ENCODE measurements at places on chromosomes 12 and 14.
A peak's percentile ranks its signal among the peaks of the same experiment; 100 is the strongest.

- no peak for DNase-seq
Measured at GRCh38 chr12:96260231-96260630, 66.1 kb downstream of the ELK3 start.

- DNase-seq, result no peak
Measured at GRCh38 chr12:132422381-132423043, 67.4 kb upstream of the FBRSL1 start.

GRCh38 chr14:71555654-71556559, 376.3 kb upstream of the RGS6 start:
- DNase-seq, result peak; percentile 31

DNA sequence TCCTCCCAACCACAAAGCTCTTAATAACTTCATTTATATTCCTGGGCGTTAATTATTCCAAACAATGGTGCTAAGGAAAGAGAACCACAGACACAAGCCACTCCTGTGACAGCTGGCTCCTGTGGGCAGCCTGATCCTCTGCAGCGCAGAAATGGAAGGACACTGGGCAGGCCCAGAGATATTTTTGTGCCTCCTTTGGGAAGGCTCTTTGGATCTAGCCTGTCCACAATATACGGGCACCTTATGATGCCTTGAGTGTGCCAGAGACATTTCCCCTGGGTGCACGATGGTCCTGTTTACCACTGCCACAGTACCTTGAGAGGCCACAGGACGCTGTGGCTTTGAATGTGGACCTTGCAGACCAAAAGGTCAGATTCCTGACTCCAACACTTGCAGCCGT, 2.1 kb downstream of the ASB2 start:
- DNase-seq, result no peak

DNA sequence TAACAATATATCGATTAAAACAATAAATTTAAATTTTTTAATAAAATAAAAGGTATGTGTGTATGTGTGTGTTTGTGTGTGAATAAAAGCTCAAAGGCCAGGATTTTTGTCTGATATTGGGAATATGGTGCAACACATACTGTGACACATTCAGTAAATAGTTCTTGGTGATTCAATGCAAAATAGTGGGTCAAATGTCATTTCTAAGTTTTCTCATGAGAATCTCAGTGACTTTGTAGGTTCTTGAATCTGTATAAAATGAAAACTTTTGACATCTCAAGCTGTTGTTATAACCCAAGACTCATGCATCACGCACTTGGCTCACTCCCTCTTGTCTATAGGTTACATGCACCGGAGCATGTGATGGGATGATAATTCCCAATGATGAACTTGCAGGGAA, 16.2 kb upstream of the MED6 start:
- DNase-seq, result no peak

Data from stimulated activated CD4-positive, alpha-beta T cell treated with anti-CD3 and anti-CD28 coated beads, TNF-alpha, amount 100 ng/mL, for 4 hours (primary cell).